ENCODE measurements at places on chromosomes 4 and X.

- no peak for DNase-seq
Measured at GRCh38 chr4:177461606-177462005, 19.4 kb upstream of the AGA start.

DNA sequence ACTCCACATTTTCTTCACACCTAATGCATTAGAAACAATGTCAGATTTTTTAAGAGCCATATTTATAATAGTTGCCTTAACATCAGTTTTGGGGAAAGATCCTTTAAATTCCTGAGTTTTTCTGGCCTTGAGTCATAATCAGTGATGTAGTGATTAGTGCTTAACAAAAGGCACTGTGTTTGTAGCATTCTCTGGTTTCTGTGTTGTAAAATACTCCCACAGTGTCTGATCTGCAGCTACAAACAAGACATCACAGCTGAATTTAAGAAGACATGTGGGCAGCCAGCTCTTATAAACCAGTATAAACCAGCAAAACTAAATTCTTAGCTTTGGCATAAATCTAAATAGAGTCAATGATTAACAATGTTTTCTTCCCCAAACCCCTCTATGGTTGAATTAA is 233.8 kb downstream of the FSTL5 start:
- DNase-seq, result no peak

DNA sequence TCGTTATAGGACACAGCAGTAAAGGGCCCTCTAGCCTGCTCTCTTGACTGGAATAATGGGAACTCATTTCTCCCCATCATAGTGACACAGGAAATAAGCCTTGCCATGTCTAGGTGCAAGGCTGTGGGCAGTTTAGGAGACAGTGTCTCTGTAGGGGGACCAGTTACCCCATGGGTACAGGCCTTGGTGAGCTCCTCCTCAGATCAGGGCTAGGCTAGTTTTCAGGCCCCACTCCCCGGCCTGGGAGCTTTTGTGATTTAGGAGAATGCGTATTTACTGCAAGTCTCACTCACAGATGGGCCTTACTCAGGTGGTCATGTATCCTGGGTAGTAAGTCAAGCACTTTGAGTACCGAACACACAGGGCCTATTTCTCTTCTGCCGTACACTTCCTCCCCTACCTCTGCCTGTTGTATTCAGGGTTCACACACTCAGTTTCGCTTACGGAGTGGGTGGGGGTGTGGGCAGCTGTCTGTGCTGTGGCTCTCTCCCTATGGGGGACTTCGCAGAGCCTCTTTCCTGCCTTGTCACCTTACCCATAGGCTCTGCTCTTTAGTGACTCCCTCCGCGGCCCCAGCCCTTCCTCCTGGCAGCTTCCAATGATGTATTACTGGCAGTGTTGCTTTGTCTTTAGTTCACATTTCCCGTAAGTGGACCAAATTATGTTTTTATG is 34.2 kb downstream of the FAM193A start:
- DNase-seq, result peak; percentile 48

- DNase-seq, result no peak
Measured at GRCh38 chr4:11474146-11474545, 45.5 kb upstream of the HS3ST1 start.

DNA sequence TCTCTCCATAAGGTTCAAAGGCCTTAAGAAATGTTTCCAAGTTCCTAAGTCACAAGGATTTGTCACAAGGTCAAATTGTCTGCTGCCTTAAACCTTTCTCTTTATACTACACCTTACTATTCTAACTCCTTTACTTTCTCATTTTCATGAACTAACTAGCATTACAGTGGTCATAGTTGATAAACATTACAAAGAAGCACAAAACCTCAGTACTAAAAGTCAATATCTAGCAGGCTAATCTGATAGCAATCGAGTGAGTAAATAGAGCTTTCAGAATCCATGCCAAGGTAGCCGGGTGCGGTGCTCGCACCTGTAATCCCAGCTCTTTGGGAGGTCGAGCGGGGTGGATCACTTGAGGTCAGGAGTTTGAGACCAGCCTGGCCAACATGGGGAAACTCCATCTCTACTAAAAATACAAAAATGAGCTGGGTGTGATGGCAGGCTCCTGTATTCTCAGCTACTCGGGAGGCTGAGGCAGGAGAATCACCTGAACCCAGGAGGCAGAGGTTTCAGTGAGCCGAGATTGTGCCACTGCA is 510.0 kb downstream of the GBA3 start:
- no peak for DNase-seq

- no peak for DNase-seq
Measured at GRCh38 chrX:35122756-35123155, 180.2 kb downstream of the FAM47B start.

DNA sequence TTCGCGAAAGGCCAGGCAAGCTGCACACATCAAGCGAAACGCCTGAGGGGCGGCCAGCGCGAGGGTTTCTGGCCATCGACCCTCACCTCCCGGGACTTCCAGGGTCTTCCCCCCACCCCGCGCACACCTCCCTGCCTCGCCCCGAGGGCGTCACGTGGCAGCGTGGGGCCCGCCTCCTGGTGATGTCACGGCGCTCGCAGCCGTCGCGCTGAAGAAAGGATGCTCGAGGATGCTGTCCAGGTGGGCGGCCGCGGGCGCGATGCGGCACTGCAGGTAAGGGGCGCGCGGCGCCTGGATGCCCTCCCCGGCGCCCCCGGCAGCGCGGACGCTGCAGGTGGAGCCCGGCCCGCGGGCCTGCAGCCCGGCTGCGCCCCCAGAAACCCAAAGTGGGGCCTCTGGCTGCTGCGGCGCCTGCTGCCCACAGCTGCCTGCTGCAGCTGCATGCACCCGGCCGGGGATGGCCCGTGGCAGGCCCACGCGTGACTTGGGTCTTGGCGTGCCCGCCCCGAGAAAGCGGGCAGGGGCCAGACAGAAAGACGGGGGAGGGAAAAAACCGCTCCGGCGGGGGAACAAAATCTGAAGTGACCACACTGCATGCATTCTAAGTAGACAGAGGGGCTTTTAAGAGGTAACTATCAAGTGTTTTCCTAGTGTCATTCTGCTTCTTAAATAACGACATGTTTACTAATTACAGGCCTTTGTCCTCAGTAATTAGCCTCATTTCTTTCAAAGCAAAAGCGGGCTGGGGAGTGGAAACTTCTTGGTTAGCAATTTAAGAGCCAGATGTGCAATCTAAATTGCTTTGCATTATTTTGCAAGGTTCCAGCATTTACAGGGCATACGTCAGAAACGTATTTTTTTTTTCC is 1.7 kb downstream of the CLCN4 start:
- peak; percentile 2 for DNase-seq

GRCh38 chr4:105972946-105973621 is 77.8 kb downstream of the NPNT start:
- DNase-seq, result no peak

- no peak for DNase-seq
Measured at GRCh38 chrX:119475389-119476101, 7.3 kb downstream of the SLC25A5 start.

GRCh38 chr4:119550857-119551532 is 77.6 kb downstream of the PDE5A start:
- no peak for DNase-seq

GRCh38 chr4:40214661-40215418 is 18.0 kb downstream of the RHOH start:
- DNase-seq, result no peak

DNA sequence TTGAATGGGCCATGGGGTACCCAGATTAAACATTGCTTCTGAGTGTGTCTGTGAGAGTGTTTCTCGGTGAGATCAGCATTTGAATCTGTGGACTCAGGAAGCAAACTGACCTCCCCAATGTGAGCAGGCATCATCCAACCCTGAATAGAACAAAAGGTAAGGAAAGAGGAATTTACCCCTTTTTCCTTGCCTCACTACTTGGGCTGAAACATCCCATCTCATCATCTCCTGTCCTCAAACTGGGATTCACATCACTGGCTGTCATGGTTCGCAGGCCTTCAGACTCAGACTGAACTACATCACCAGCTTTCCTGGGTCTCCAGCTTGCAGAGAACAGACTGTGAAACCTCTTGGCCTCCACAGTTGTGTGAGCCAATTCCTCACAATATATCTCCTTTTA is 47.1 kb downstream of the TEC start:
- DNase-seq, result no peak

- no peak for DNase-seq
Measured at GRCh38 chr4:174157106-174157607, 126.3 kb downstream of the FBXO8 start.

DNA sequence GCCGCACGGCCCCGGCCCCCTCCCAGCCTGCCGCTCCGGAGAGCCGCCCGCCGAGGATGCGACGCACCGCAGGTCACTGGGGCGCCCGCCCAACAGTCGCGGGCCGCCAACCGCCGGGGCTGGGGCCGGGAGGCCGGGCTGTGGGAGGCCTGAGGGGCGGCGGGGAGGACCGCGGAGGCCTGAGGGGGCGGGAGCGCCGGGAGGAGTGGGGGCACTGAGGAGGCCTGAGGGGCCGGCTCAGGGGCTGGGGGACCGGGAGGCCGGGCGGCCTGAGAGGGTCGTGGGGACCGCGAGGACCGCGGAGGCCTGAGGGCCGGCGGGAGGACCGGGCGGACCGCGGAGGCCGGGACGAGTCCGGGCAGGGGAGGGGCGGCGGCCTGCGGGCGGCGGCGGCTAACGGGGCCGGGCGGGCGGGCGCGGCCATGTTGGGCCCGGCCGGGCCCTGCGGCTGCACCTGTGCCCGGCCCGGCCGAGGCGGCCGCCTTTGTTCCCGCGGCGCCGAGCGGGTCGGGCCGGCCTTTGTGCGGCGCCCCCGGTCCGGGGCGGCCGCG is 353 bp downstream of the NSD2 start:
- DNase-seq, result no peak

DNA sequence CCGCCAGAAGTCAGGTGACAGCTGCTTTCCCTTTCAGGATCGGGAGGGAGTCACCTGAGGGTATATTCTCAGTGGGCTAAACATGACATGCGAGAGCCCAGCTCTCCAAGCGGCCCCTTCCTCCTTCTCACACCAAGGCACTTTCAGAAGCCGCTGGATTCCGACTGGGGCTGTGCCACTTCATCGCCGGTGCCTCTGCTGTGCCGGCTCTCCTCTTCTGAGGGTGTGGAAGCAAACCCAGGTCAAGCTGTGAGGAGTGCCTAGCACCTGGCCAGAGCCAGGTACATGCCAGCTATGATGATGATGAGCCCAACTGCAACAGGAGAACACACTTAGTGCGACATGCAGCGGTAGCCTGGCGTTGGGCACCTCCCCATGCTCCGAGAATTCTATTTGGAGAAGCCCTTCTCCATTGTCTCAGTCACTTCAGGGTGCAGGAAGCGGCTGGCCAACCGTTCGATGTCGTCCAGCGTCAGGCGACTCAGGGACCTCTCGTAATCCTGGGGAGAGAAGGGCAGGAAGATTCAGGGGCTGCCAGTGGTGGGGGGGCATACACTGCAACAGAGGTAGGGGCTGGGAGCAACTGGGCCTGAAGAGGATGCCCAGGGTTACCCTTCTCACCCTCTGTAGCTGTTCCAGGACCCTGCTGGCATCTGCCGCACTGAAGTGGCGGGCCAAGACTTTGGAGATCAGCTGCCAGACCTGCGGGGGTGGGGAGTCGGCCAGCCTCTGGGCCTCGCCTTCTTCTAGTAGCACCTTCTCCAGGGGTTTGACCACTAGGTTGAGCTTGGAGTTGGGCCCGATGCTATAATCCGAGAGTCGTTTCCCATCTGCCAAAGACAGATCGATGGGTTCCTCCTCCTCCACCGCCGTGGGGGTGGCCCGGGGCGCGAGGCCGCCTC is 1.0 kb downstream of the UBL4A start:
- no peak for DNase-seq

DNA sequence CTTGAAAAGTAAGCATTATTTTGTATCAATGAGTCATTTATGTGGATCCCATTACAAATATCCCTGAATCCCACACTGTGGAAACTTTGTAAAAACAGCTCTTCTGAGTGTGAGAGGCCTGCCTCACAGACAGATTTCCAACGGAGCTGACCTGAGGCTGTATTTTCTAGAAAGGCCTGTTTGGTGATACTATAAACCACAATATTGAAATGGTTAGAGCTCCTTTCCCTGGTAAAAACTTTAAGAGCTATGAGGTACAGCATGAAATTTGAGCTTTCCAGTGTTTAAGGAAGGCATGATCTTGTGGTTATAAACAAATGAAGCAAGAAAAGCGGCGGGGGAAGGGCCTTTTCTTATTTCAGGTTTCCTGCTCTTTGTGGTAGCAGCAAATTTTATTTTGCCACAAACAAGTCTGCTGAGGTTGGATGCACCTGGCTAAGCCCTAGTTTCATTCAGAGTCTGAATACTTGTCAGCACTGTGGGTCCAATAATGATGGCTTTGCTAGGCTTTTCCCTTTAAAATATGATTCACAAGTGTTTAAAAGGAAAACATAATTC is 86.8 kb upstream of the ETNPPL start:
- no peak for DNase-seq

Measured in activated naive CD4-positive, alpha-beta T cell treated with Interleukin-2 at 50 U/mL for 16 hours (primary cell).